ENCODE measurements at places on chromosomes 13 and 19.

- DNase-seq = no peak
Measured at GRCh38 chr13:90545070-90545840, 802.2 kb upstream of the MIR17HG start.

GRCh38 chr13:77874406-77874805 is 44.2 kb downstream of the EDNRB start:
- DNase-seq = no peak

- peak; percentile 88 for DNase-seq
Measured at GRCh38 chr19:1213391-1214286, 8.1 kb downstream of the STK11 start.

- DNase-seq = no peak
Measured at GRCh38 chr13:112434032-112434431, 57.9 kb downstream of the SPACA7 start.

GRCh38 chr19:55101261-55101660 is 16.2 kb downstream of the PPP1R12C start:
- no peak for DNase-seq

- no peak for DNase-seq
Measured at GRCh38 chr13:59343993-59344822, 819.5 kb downstream of the DIAPH3 start.

- peak; percentile 44 for DNase-seq
Measured at GRCh38 chr13:44140888-44141724, 232.5 kb upstream of the SERP2 start.

- DNase-seq = no peak
Measured at GRCh38 chr19:43639519-43640423, at the start of gene CADM4. Gene CADM4 (minus strand): TSS chr19:43639850. CDS start chr19:43639790, 60 bp downstream.

DNA sequence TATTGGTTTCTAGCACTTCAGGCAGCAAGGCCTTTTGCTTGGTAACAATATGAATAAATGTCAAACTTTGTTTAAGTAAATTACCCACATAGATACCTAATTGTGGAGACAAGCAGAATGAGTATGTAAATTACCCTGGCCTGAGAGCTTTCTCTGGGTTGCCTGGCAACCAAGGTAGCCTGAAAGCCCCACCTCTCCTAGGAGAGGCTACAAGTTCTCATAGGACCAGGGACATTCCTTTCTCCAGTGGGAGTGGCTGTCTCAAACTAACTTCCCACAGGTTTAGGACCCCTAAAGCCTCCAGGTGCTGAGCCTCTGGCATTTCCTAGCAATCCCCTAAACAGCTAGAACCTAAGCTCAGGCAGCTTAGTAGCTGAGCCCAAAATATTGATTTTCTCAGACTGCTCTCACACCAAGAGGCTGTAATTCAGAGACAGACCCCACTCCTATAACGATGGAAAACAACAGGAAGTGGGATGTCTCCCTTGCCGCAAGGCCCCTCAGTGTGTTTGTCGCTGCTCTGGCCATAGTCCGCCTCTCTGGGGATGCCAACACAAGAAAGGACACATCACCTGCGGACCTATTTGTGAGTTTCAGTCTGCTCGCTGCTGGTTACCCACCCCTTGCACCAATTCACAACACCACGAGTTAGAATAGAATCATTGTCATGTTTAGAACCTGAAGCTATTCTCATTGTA is 207.3 kb downstream of the DLEU7 start:
- DNase-seq = no peak

- DNase-seq = no peak
Measured at GRCh38 chr19:418761-419671, 10.1 kb upstream of the C2CD4C start.

DNA sequence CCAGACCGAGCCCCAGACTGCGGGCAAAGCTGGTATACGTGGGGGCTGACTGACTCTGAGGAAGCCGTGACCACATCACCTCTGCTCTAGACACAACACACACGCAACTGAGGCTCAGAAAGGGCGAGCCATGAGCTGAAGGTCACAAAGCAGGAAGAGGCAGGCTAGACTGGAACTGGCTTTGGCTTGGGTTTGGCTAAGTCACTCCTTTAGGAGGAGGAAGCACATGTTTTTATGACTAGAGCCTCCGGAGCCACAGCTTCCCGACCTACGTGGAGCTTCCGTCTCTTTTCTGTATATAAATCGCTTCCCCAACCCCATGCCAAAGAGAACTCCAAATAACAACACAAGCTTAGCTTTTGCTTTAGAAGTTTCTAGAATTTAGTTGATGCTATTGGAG is 48.0 kb downstream of the RFX2 start:
- peak; percentile 98 for DNase-seq

GRCh38 chr19:18796239-18796638 is 5.1 kb upstream of the COMP start:
- no peak for DNase-seq

DNA sequence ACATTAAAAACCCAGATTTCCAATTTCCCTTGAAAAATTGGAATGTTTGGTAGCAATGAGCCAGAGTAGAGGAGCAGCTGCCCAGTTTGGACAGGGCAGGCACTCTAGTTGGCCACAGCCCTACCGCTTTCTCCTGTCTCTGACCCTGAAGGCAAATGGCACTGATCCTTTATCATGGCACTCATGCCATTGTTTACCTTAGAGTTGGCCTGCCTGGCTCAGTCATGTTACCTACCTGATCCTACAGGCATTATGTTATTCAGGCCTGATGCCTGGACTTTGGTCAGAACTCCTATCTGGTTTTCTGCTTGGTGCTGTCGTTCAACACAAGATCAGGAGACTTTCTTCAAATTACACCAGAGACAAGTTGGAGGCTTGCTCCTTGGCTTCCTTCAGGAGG is 24.9 kb upstream of the TDRD3 start:
- no peak for DNase-seq

DNA sequence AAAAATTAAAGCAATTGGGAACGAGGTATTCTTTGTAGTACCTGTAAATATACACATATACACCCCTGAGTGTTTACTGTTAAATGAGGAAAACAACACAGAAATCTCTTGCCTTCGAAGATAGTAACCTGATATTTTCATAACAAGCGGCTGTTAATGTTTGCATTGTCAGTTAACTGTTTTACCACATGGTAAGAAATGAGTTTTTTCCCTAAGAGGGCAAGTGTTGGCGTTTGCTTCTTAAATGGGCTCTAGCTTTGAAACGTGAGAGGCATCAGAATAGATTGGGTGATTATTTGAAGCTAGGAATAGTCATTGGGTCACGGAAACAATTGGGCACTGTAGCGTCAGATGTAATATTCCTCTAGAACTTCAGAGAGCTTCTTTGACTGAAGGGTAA is 22.0 kb upstream of the UPF3A start:
- no peak for DNase-seq

GRCh38 chr19:29503140-29503758 is 22.5 kb upstream of the VSTM2B start:
- DNase-seq = no peak

- DNase-seq = no peak
Measured at GRCh38 chr19:35330475-35330874, 1.5 kb downstream of the CD22 start.

- no peak for DNase-seq
Measured at GRCh38 chr19:51258165-51259160, 7.6 kb downstream of the SIGLECL1 start.

DNA sequence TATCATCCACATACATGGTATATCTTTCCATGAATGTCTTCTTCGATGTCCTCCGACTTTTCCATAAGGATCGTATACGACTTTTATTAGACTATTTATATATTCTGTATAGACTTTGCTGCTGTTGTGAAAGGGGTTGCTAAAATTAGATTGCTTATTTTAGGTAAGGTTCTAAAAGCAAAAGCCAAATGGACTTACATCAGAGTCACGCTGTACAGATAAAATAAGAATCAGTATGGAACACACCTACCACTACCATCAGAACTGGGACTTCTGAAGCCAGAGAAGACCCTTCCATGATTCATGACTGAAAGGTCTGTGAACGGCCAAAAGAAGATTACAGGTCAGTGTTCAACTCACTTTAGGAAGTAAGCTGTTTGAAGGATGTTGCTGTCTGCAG is 8.9 kb downstream of the ANKRD27 start:
- no peak for DNase-seq

DNA sequence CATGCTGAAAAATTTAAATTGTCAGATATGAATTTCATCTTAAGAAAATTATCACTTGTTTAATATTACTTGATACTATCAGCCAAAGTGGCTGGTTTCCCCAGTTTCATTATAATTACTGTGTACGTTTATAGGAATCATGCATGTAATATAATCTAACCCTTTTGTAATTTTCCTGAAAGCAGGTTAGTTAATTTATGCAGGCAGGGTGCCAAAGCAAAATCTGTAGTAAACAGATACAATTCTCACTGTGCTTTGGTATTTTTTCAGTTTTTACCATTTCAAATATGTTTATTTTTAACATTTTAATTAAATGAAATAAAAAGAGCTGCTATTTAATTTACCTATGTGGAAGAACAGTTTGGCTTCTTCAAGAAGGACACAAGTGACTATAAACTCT is 1227.5 kb upstream of the MIR17HG start:
- no peak for DNase-seq

GRCh38 chr13:19089315-19089714 is 92.3 kb downstream of the TUBA3C start:
- no peak for DNase-seq
